PC-3 (cell line): ENCODE measurements at places on chromosomes 3 and 15. TPM values are rescaled to one million over a fixed set of nuclear protein-coding genes. Genes with fewer than 3 reads are reported as not detected.

Gene GRAMD1C
- 2.8 and 4.5 TPM in 2 replicates for total RNA-seq

DNA sequence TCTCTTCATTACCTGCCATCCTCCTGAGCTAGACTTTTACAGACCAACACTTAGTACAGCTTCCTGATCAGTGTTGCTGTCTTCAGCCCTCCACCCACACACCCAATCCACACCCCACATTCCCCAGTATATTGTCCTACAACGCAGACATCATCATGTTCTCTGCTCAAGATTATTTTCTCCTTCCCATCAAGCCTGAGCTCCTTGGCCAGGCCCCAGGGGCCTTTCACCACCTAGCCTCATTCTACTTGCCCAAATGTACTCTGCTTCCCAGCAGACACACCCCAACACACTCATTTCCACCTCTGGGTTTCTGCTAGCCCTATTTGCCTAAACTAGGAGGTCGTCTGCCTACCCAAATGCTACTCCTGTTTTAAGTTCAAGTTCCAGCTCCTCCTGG lies 37.0 kb downstream of the DAPK2 start:
- peaks cover 46% of the 10 kb centered on the region for H3K4me1 ChIP-seq
- no peak for DNase-seq
- H3K27ac ChIP-seq: peak overlapping the region; percentile 52
- H3K27me3 ChIP-seq: no peaks in the 10 kb centered on the region
- no peaks in the 10 kb centered on the region for H3K36me3 ChIP-seq

DNA sequence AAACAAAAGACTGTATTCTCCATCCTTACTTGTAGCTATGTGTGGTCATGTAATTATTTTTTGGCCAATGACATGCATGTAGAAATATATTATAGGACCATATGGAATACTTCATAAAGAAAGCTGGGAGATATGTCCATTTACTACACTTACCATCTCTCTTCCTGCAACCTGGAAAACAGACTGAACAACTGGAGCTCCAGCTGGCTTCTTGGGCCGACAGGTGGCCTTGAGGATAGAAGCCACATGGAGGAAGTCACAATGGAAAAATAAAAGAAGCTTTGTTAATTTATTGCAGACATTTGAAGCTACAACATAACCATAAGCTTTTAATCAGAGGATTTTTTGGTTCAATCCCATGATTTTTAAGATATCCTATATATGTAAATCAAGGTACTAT lies 167.9 kb upstream of the CBLB start:
- H3K4me1 ChIP-seq: peaks cover 29% of the 10 kb centered on the region
- no peak overlapping the region for H3K4me3 ChIP-seq
- no peaks in the 10 kb centered on the region for H3K36me3 ChIP-seq
- H3K27me3 ChIP-seq: no peaks in the 10 kb centered on the region
- no peak overlapping the region for H3K27ac ChIP-seq

GRCh38 chr3:189630767-189631372 lies 319 bp upstream of the TP63 start:
- H3K27me3 ChIP-seq: no peaks in the 10 kb centered on the region
- no peaks in the 10 kb centered on the region for H3K36me3 ChIP-seq
- DNase-seq: no peak
- no peak overlapping the region for H3K27ac ChIP-seq
- no peaks in the 10 kb centered on the region for H3K4me1 ChIP-seq

- no peaks in the 10 kb centered on the region for H3K4me1 ChIP-seq
- no peak overlapping the region for H3K27ac ChIP-seq
- no peak overlapping the region for H3K4me3 ChIP-seq
- DNase-seq: no peak
- no peaks in the 10 kb centered on the region for H3K27me3 ChIP-seq
Observed at GRCh38 chr3:135803028-135803692, 162.4 kb upstream of the PPP2R3A start.
